ENCODE measurements at places on chromosomes 12 and 14. TPM values are rescaled to one million over a fixed set of nuclear protein-coding genes. Genes with fewer than 3 reads are reported as not detected.

- H3K4me1 ChIP-seq = no peaks in the 10 kb centered on the region
- H3K27ac ChIP-seq = no peak overlapping the region
- no peak overlapping the region for H3K4me3 ChIP-seq
- no peak for DNase-seq
Measured at GRCh38 chr14:58876608-58877007, 238.8 kb downstream of the DACT1 start.

GRCh38 chr12:3276226-3276625 is 199.0 kb downstream of the TSPAN9 start:
- no peak overlapping the region for H3K4me3 ChIP-seq
- peaks cover 3% of the 10 kb centered on the region for H3K4me1 ChIP-seq
- no peak for DNase-seq

The LTB4R2 gene
- total RNA-seq = 9.6 TPM

- peak overlapping the region; percentile 19 for H3K4me3 ChIP-seq
- H3K27me3 ChIP-seq = no peaks in the 10 kb centered on the region
- no peak for DNase-seq
- no peaks in the 10 kb centered on the region for H3K4me1 ChIP-seq
- H3K27ac ChIP-seq = no peak overlapping the region
Measured at GRCh38 chr14:22382395-22382794, 206.6 kb downstream of the DAD1 start.

GRCh38 chr12:93166541-93167307 is 211.0 kb upstream of the NUDT4 start:
- H3K4me3 ChIP-seq = no peak overlapping the region
- no peak for DNase-seq
- H3K36me3 ChIP-seq = no peaks in the 10 kb centered on the region

The DCN gene
- total RNA-seq = not detected

DNA sequence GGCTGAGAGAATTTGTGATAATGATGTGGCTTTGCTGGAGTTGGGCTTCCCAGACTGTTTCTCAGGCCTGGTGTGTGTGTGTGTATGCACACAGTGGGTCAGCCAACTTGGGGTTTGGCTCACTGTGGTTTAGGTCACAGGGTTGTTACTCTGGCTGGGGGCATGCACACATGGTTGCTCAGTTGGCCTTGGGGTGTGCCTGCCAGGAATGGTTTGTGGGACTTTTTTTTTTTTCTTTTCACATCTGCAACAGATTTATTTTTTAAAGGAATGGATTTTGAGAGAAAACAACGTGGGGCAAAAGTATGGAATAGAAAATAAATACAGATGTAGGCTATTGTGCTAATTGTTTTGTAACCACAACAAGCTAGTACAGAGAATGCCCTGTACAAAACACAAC is 25.0 kb upstream of the GTF2A1 start:
- no peak overlapping the region for H3K4me3 ChIP-seq
- H3K27me3 ChIP-seq = peaks cover 3% of the 10 kb centered on the region
- H3K27ac ChIP-seq = no peak overlapping the region
- H3K4me1 ChIP-seq = no peaks in the 10 kb centered on the region
- DNase-seq = no peak

GRCh38 chr12:112591488-112591887 is 172.7 kb downstream of the PTPN11 start:
- no peak for DNase-seq
- H3K27me3 ChIP-seq = peaks cover 15% of the 10 kb centered on the region
- no peak overlapping the region for H3K27ac ChIP-seq
- H3K4me1 ChIP-seq = no peaks in the 10 kb centered on the region

DNA sequence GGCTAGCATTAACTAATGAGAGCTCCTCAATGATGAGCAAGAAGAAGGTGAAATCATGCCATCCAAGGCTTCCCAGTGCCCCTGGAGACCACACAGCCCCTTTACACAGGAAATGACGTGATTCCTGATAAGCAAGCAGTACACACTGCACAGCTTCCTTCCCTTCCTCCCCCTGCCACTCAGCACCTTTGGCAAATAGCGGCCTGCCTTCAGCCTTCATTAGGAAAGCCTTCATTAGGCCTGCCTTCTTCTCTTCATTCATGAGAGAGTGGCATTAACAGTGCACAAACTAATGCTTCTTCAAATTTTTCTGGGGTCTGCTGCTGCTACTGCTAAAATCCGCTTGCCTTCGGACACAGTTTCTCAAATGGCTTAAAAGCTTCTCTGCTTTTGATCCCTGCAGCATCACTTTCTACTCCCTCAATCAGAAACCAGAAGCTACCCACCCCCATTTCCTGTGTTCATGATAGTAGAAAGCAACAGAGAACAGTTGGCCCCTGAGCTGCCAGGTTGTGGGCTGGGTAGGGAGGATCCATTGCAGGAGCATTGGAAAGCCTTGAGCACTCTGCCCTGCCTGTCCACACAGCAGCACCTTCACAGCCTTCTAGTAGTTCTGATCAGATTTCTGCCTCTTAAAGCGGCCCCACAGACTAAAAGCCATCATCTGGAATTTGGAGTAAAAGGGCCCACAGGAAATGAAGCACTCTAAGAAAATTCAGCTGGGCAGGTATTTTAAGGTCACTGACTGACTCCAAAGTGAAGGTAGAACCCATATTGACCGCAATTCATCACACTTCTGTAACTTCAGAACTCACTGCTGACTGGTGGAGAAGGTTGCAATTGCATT is 103.8 kb upstream of the ETV6 start:
- no peaks in the 10 kb centered on the region for H3K36me3 ChIP-seq
- peak overlapping the region; percentile 97 for H3K27ac ChIP-seq
- peaks cover 51% of the 10 kb centered on the region for H3K4me1 ChIP-seq
- H3K27me3 ChIP-seq = no peaks in the 10 kb centered on the region
- DNase-seq = peak; percentile 68
- H3K4me3 ChIP-seq = peak overlapping the region; percentile 72

The AMHR2 gene
- not detected for total RNA-seq

The NPAS3 gene
- not detected for total RNA-seq

The CD163 gene
- total RNA-seq = not detected

- no peaks in the 10 kb centered on the region for H3K4me1 ChIP-seq
- DNase-seq = no peak
- no peak overlapping the region for H3K27ac ChIP-seq
- no peaks in the 10 kb centered on the region for H3K36me3 ChIP-seq
Measured at GRCh38 chr14:32720927-32721326, 217.8 kb upstream of the NPAS3 start.

GRCh38 chr12:16844875-16845274 is 238.9 kb upstream of the LMO3 start:
- no peak overlapping the region for H3K4me3 ChIP-seq
- no peak overlapping the region for H3K27ac ChIP-seq
- H3K27me3 ChIP-seq = no peaks in the 10 kb centered on the region
- H3K4me1 ChIP-seq = no peaks in the 10 kb centered on the region
- no peaks in the 10 kb centered on the region for H3K36me3 ChIP-seq
- no peak for DNase-seq

- no peak overlapping the region for H3K4me3 ChIP-seq
- no peak for DNase-seq
- no peaks in the 10 kb centered on the region for H3K36me3 ChIP-seq
- no peak overlapping the region for H3K27ac ChIP-seq
- H3K27me3 ChIP-seq = peaks cover 5% of the 10 kb centered on the region
Measured at GRCh38 chr14:23618415-23618988, 17.7 kb upstream of the DHRS2 start.

DNA sequence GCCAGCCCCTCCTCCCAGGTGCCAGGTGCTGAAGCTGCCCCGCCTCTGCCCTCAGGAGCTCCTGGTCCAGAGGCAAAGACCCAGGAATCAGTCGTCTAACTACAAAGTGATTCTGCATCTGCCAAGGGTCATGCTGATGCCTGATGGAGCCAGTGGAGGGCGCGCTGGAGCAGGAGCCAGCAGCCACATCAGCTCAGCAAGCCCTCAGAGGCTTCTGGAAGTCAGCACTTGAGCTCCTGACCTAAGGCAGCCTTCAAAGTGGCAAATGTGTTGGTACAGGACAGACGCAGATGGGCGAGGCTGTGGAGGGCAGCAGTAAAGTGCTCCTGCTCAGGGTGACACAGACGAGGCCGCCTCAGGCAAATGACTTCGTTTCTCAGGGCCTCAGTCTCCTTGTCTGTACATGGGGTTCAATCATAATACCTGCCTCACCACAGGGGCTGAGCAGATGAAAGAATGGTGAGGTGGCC is 10.9 kb downstream of the C12orf43 start:
- H3K4me3 ChIP-seq = no peak overlapping the region
- peak; percentile 76 for DNase-seq
- H3K27me3 ChIP-seq = no peaks in the 10 kb centered on the region
- peak overlapping the region; percentile 48 for H3K27ac ChIP-seq
- peaks cover 43% of the 10 kb centered on the region for H3K36me3 ChIP-seq
- no peaks in the 10 kb centered on the region for H3K4me1 ChIP-seq

- H3K36me3 ChIP-seq = no peaks in the 10 kb centered on the region
- DNase-seq = no peak
- no peak overlapping the region for H3K27ac ChIP-seq
Measured at GRCh38 chr12:101940400-101940950, 63.1 kb downstream of the DRAM1 start.

GRCh38 chr14:65371784-65372183 is 40.7 kb upstream of the FUT8 start:
- H3K27me3 ChIP-seq = no peaks in the 10 kb centered on the region
- H3K4me1 ChIP-seq = peaks cover 33% of the 10 kb centered on the region
- H3K4me3 ChIP-seq = no peak overlapping the region
- peaks cover 39% of the 10 kb centered on the region for H3K36me3 ChIP-seq
- no peak for DNase-seq
- peak overlapping the region; percentile 69 for H3K27ac ChIP-seq

The PTPN6 gene
- total RNA-seq = 485 TPM

- no peaks in the 10 kb centered on the region for H3K36me3 ChIP-seq
- no peak overlapping the region for H3K27ac ChIP-seq
- DNase-seq = no peak
- peaks cover 2% of the 10 kb centered on the region for H3K27me3 ChIP-seq
- no peaks in the 10 kb centered on the region for H3K4me1 ChIP-seq
Measured at GRCh38 chr12:7793211-7793610, 4.0 kb downstream of the NANOG start.

- H3K27me3 ChIP-seq = no peaks in the 10 kb centered on the region
- H3K4me3 ChIP-seq = no peak overlapping the region
- DNase-seq = no peak
- no peak overlapping the region for H3K27ac ChIP-seq
- peaks cover 6% of the 10 kb centered on the region for H3K36me3 ChIP-seq
- H3K4me1 ChIP-seq = peaks cover 2% of the 10 kb centered on the region
Measured at GRCh38 chr14:102487204-102487577, 22.4 kb downstream of the ANKRD9 start.

The SYNE3 gene
- 64.0 TPM for total RNA-seq

DNA sequence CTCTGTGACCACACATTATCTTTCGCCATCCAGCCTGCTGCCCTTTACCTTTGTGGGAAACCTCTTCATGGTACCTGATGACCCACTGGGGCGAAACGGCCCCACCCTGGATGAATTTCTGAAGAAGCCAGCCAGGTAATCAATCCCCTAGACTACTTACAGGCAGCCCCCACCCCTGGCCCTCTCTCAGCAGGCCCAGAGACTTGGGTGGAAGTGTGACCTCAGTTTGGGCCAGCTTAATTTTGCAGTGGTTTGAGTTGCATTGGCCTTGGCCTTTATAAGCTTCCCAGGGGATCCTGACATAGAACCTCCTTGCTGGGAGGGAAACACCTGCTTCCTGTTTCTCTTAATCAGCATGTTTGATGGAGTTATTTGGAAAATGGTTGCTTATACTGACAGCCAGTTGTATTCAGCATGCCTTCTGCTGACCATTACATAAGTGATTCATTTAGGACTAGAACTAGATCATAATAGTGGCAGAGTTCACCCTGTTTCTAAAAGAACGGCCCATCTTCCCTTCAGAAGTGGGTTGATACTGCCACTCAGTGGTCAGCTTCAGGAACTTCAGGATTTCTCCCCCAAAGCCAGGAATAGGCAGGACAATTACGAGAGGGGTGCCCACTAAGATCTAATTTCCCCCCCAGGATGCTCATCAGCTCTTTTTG is 6.1 kb downstream of the SDR39U1 start:
- peaks cover 55% of the 10 kb centered on the region for H3K4me1 ChIP-seq
- DNase-seq = peak; percentile 56

- H3K36me3 ChIP-seq = no peaks in the 10 kb centered on the region
- no peak overlapping the region for H3K27ac ChIP-seq
- H3K4me1 ChIP-seq = no peaks in the 10 kb centered on the region
Measured at GRCh38 chr12:60308366-60308991, 712.6 kb downstream of the SLC16A7 start.

DNA sequence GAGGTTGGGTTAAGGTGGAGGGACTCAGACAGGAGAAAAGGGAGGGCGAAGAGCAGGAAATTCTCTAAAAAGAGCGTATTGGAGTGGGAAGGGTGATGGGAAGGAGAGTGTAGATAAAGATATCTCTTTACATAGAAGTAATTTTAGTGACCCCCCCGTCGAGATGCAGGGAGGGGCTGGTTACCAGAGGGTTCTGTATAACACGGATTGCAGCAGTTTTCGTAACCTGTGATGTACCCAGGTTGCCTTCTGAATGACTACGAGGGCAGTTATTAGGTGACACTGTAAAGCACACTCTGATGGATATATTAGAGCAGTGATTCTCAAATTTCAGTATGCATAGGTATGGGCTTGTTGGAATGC is 443 bp downstream of the DNAL1 start:
- H3K4me1 ChIP-seq = peaks cover 11% of the 10 kb centered on the region
- no peaks in the 10 kb centered on the region for H3K36me3 ChIP-seq
- no peaks in the 10 kb centered on the region for H3K27me3 ChIP-seq
- no peak for DNase-seq
- peak overlapping the region; percentile 81 for H3K4me3 ChIP-seq

GRCh38 chr14:69699748-69700303 is 67.1 kb upstream of the SRSF5 start:
- H3K27ac ChIP-seq = no peak overlapping the region
- H3K27me3 ChIP-seq = no peaks in the 10 kb centered on the region
- H3K36me3 ChIP-seq = peaks cover 30% of the 10 kb centered on the region

The KCNJ8 gene
- not detected for total RNA-seq

The LUM gene
- total RNA-seq = not detected

DNA sequence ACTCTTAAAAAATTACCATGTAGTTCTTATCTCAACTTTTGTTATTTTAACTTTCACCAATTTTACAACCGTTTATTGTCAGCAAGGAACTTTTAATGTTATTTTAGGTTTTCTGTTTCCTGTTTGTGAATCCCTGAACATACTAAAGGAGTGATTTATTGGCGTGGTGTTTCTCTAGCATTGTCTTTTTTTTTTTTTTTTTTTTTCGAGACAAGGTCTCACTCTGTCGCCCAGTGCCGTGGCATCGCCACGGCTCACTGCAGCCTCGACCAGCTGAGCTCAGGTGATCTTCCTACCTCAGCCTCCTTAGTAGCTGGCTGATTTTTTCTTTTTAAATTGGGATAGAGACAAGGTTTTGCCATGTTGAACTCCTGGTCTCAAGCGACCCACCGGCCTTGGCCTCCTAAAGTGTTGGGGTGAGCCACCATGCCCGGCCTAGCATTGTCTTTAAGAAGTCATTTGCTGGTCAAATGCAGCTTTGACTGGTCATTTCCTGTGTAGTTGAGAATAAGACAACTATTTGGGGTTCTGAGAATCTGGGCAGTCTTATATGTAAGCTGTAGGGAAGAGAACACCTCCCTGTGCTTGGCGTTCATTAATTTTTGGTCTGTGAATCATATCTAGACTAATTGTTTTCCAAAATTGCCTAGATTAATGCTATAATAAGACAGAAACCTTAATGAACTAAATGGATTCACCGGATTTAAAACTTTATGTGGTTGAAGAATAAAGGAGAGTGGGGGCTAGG is 2.1 kb downstream of the WASHC4 start:
- peak overlapping the region; percentile 95 for H3K4me3 ChIP-seq
- peaks cover 17% of the 10 kb centered on the region for H3K36me3 ChIP-seq
- H3K4me1 ChIP-seq = peaks cover 46% of the 10 kb centered on the region
- peak overlapping the region; percentile 76 for H3K27ac ChIP-seq
- H3K27me3 ChIP-seq = peaks cover 12% of the 10 kb centered on the region
